ENCODE measurements at places on chromosomes 7 and 10. TPM values are rescaled to one million over a fixed set of nuclear protein-coding genes. Genes with fewer than 3 reads are reported as not detected.

- H3K27ac ChIP-seq, result no peak overlapping the region
- no peaks in the 10 kb centered on the region for H3K4me1 ChIP-seq
- no peak overlapping the region for H3K4me3 ChIP-seq
- DNase-seq, result no peak
- no peaks in the 10 kb centered on the region for H3K36me3 ChIP-seq
Measured at GRCh38 chr10:75049316-75050148, 61.9 kb upstream of the SAMD8 start.

- H3K27ac ChIP-seq, result no peak overlapping the region
- no peaks in the 10 kb centered on the region for H3K27me3 ChIP-seq
- no peak overlapping the region for H3K4me3 ChIP-seq
- H3K4me1 ChIP-seq, result no peaks in the 10 kb centered on the region
- H3K36me3 ChIP-seq, result no peaks in the 10 kb centered on the region
- DNase-seq, result peak; percentile 39
Measured at GRCh38 chr10:51716981-51717380, 17.6 kb upstream of the CSTF2T start.

GRCh38 chr10:15141136-15142054, 27.1 kb downstream of the NMT2 start:
- H3K36me3 ChIP-seq, result peaks cover 5% of the 10 kb centered on the region
- no peak overlapping the region for H3K27ac ChIP-seq
- H3K27me3 ChIP-seq, result no peaks in the 10 kb centered on the region
- peak; percentile 56 for DNase-seq
- peaks cover 6% of the 10 kb centered on the region for H3K4me1 ChIP-seq

DNA sequence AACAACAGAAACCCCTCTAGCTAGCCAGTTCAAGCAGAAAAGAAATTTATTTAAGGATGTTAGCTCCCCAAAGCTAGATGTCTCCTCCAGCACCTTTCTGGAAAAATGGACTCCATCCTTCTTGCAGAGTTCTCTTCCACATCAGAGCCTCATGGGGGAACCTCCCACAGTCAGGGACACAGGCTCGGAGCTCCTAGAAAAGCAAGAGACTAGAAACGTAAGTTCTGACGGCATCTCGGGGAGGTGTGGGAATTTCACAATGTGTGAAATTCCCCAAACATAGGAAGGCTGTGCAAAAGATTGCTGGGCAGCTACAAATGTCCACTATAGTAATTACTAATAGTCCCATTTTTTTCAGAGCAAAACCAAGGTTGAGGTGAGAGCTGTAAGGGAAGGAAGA, 184.8 kb downstream of the EVX1 start:
- no peak for DNase-seq
- H3K4me3 ChIP-seq, result no peak overlapping the region
- H3K4me1 ChIP-seq, result no peaks in the 10 kb centered on the region
- no peaks in the 10 kb centered on the region for H3K36me3 ChIP-seq

DNA sequence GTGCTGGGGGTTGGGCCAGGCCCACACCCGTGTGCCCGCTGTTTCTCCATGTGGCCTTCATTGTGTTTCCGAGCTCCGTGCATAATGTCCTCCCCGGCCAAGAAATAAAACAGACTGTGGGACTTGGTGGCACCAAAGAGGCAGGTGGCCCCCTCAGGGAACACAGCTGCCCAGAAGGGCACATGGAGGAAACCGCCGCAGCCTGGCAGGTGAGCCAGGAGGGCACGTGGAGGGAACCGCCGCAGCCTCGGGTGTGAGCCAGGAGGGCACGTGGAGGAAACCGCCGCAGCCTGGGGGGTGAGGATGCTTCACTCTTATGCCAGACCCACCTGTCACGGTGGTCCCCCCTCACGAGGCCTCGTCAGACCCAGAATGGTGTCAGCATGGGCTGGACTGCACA, 288.7 kb downstream of the WDR37 start:
- DNase-seq, result no peak
- no peaks in the 10 kb centered on the region for H3K4me1 ChIP-seq
- H3K4me3 ChIP-seq, result no peak overlapping the region
- H3K27ac ChIP-seq, result no peak overlapping the region
- no peaks in the 10 kb centered on the region for H3K27me3 ChIP-seq
- H3K36me3 ChIP-seq, result no peaks in the 10 kb centered on the region

The LGI1 gene
- 2.0 TPM for total RNA-seq
